ENCODE measurements at places on chromosomes 12 and 14.

DNA sequence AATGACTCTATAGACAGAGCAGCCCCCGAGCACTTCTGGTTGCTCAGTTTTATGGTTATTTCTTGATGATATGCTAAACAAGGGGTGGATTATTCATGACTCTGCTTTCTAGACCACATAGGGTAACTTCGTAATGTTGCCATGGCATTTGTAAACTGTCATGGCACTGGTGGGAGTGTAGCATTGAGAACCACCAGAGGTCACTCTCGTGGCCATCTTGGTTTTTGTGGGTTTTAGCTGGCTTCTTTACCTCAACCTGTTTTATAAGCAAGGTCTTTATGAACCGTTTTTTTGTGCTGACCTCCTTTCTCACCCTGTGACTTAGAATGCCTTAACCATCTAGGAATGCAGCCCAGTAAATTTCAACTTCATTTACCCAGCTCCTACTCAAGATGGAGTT, 1036.2 kb upstream of the FLRT2 start:
- no peak for DNase-seq

- no peak for DNase-seq
These were observed 518.1 kb downstream of the TMEM121 start for GRCh38 chr14:106044515-106044914.

- no peak for DNase-seq
These were observed 8.8 kb downstream of the DDX47 start for GRCh38 chr12:12821975-12822374.

- no peak for DNase-seq
These were observed 149.2 kb downstream of the NRXN3 start for GRCh38 chr14:78319406-78319805.

DNA sequence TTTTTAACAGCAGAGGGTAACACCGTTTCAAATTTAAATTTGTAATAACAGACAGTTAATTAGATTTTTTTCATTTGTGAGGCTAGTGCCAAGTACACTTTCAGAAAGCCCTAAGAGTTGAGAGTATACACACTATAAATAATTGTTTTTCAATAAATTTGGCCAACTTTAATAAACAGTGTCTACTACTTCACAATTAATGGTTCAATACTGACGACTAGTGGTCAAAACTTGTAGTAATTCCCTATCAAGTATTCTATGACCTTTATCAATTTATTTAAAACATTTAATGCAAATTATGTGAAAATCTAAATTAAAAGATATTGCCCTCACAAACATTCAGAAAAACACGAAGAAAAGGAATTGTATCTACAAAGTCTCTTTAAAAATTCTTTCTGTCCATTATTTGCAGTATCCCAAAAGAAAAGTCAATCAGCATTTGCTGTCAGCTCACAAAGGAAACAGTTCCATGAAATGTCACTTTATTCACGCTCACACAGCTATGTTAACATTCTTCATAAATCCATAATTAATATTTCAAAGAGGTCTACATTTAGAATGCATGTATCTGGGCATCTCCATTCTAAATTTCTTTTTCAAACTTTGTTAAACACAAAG, 91.2 kb downstream of the CEP128 start:
- no peak for DNase-seq

GRCh38 chr12:14390870-14391530, 25.5 kb downstream of the ATF7IP start:
- DNase-seq: no peak

DNA sequence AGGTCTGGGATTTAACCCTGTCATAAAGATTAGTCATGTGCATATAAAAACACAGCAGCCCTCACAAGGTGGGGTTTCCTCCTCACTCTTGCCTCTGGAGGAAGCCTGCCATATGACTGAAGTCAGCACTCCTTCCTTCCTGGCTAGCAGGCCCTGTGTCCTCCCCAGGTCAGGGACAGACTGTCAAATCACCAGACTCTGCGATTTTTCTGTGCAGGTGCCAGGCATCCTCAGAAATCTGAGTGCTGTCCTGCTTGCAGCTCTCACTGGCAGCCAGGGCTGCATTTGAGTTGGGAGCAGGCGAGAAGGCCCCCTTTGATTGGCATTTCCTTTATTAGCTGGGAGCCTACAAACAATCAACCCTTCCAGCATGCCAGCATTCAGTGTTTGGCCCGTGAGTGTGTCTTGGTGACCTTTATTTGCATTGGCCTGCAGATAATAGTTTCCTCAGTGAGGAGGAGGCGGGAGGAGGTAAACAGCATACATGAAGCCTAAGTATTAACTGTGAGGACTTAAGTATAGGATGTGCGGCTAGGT, 183.8 kb upstream of the ARHGAP5 start:
- DNase-seq: no peak

DNA sequence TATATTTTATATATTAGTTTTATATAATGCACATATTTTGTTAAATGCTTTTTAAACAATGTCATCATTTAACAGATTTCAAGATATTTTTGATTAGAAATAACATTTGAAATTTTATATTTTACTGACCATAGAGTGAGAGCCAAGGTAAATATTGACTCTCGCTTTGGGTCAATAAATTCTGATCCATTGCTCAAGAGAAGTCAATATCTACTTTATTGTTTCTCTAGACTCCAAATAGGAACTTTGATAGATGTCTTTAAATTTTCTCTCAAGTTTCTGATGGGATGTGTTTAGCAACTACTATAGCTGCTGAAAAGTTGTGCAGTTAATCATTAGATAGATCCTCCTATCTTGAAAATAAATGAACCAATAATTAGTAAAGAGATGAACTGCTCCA, 61.4 kb upstream of the ATXN7L3B start:
- no peak for DNase-seq

DNA sequence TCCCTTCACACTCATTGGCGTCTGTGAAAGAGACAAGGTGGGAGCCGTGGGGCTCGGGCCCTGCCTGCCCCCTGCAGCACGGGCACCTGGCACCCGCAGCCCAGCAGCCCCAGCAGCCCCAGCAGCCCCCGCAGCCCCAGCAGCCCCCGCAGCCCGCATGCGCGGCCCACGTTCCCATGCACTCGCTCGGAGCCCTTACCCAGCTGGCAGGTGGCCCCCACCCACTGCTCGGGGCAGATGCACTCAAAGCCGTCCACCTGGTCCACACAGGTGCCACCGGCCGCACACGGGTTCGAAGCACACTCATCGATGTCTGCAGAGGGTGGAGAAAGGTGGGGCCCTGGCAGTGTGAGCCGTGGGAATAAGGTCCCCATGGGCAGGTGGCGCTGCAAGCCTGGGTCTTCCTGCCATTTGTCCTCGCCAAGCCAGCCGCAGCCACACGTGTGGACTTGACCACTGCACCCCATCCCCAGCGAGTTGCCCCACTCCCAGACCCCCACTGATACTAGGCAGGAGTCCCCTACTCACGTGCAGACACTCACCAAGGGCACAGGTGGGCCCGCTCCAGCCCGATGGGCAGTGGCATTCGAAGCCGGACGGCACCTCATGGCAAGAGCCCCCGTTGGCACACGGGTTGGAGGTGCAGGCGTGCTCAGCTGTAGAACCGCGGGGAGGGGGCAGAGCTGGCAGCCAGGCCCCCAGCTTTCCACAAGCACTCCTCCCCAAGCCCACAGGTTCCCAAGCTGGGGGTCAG, 17.3 kb downstream of the JAG2 start:
- peak; percentile 61 for DNase-seq

- no peak for DNase-seq
These were observed 142.0 kb downstream of the SEC23A start for GRCh38 chr14:38960946-38961531.

DNA sequence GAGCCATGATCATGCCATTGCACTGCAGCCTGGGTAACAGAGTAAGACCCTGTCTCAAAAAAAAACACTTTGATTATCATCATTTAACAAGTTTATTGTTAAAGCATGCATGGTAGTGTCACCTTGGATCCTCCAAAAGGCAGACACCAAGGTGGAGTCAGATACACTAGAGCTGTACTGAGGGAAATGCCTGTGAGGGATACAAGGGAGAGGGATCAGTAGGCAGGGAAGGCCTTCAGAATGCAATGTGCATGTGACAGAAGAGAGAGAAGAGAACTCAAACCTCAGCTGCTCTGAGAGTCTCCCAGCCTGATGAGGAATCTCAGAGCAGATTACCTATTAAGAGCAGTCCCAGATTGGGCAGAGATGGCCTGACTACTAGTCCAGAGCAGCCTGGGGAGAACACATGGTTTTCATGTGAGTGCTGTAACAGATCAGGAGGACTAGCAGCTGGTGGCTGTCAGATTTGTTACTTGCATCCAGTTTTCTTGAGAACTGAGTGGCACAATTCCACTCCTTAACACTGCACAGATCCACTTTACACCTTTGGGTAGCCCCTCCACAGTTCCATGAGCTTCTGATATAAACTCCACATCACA, 38.0 kb upstream of the A2ML1 start:
- DNase-seq: no peak

- DNase-seq: no peak
These were observed 11.1 kb upstream of the DPF3 start for GRCh38 chr14:72904840-72905561.

DNA sequence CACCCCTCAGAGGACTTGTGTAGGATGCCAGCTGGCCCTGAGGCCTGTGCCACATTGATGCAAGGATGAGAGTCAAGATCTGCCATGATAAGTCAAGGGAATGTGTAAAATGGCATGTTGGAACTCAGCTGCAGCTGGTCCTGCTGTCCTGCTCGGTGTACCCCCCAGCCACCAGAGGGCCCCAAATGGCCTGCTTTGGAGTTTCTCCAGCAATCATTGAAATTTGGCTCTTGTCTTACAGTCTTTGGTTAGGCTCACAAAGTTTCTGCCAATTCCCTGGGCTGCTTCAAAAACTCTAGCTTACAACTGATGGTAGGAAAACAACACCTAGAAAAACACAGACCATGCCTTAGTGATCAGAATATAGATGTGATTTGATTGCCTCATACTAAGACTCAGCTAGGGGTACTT, 76.8 kb downstream of the HSD17B6 start:
- no peak for DNase-seq

All from 8988T (cell line).